NCI-H2107 (cell line): ENCODE measurements at places on chromosomes 12 and 14.

- no peak for DNase-seq
Observed at GRCh38 chr12:23536293-23536692, 413.2 kb downstream of the SOX5 start.

DNA sequence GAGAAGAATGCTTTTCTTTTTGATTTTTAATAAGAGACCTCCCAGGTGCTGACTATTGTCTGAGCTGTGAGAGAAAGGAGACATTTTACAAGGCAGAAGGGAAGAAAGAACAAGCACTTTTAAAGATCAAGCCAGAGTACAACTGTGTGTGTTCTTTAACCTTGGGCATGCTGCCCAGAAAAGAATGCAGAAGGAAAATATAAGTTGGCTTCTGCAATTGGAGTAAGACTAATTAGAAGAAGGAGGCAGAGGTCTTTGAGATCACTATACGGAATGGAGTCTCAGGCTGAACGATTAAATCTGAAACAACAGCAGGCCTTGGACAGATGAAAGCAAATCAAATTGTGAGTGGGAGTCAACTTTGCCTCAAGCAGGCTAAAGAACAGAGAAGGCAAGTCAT is 230.5 kb downstream of the ATP23 start:
- no peak for DNase-seq

DNA sequence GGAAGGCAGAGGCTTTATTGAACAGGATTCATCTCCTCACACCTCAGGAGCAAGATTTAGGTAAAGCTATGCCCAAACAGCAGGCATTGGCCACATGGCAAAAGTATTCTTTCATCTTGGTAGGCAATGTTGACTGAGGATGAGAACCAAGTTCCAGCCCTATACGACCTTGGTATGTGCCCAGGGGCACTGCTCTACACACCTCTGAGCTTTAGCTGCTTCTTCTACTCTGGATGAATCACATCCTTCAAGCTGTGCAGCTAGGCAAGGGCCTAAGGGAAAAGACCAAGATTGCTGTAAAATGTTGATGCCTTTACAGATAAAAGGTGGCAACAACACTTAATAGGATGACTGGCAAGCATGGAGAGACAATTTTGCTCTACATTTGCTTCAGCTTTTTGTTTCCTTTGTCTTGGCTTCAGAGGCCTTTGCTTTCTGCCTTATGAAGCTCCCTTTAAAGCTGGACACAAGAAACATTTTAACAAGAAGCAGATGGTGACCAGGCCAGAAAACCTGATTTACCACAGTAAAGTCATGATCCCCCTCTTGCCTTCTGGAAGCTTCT is 183.3 kb upstream of the KITLG start:
- no peak for DNase-seq

- no peak for DNase-seq
Observed at GRCh38 chr12:109893261-109893995, 6.6 kb upstream of the TCHP start.

GRCh38 chr12:57735198-57735855 is 3.2 kb downstream of the AGAP2 start:
- DNase-seq = peak; percentile 27

- DNase-seq = no peak
Observed at GRCh38 chr14:68238976-68239375, 419.4 kb downstream of the RAD51B start.
